ENCODE measurements at places on chromosomes 1 and 21. TPM values are rescaled to one million over a fixed set of nuclear protein-coding genes. Genes with fewer than 3 reads are reported as not detected.

The BCAN gene
- total RNA-seq = 0.51 TPM

- DNase-seq = no peak
Measured at GRCh38 chr1:93219443-93219842, 38.9 kb downstream of the CCDC18 start.

The ARMH1 gene
- 19.9 TPM for total RNA-seq

GRCh38 chr21:38958940-38959691 lies 153.4 kb downstream of the ETS2 start:
- DNase-seq = no peak

DNA sequence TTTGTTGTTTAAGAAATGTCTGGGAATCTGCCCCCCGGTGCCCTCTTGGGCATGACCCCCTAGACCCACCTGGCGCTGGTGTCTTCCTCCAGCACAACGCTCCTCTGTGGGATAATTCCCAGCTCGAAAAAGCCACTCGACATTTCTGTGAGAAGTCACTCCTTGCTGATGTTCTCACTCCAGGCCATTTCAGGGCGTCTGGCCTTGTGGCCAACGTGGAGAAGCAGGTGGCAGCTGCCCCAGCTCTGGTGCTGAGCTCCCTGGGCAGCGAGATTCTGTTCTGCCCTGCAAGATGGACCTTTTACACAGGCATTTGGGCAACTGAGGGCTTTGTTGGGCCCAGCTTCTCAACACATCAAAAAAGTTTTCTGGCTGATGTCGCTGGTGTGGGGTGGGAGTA lies 147.7 kb upstream of the WNT4 start:
- no peak for DNase-seq

- DNase-seq = no peak
Measured at GRCh38 chr1:221743416-221744208, 1.7 kb upstream of the DUSP10 start.

- DNase-seq = no peak
Measured at GRCh38 chr1:20430355-20431175, 55.4 kb downstream of the CAMK2N1 start.

DNA sequence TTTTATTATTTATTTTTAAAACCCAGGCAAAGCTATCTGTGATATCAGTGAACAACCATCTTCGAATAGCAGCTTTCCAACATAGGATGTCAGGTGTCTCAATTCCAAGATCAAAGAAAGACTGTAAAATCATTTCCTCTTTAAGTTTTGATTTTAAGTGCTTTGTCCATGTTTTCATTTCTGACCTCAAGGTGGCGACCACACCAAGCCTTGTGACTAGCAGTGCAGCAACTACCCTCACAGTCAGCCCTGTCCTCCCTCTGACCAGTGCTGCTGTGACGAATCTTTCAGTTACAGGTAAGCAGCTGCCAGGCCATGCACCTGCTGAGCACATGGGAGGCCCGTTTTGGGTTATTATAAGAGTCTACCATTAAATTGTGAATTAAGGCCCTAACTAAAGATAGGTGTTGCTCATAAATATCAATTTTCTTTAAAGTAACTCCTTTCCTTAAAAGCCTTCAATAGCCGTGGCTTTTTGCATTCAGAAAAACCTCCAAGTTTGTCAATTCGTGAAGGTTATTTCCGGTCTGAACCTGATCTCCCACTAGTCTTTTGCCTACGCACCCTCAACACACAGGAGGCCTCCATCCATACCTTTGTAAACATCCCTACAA lies 117.0 kb downstream of the CD247 start:
- DNase-seq = peak; percentile 26

DNA sequence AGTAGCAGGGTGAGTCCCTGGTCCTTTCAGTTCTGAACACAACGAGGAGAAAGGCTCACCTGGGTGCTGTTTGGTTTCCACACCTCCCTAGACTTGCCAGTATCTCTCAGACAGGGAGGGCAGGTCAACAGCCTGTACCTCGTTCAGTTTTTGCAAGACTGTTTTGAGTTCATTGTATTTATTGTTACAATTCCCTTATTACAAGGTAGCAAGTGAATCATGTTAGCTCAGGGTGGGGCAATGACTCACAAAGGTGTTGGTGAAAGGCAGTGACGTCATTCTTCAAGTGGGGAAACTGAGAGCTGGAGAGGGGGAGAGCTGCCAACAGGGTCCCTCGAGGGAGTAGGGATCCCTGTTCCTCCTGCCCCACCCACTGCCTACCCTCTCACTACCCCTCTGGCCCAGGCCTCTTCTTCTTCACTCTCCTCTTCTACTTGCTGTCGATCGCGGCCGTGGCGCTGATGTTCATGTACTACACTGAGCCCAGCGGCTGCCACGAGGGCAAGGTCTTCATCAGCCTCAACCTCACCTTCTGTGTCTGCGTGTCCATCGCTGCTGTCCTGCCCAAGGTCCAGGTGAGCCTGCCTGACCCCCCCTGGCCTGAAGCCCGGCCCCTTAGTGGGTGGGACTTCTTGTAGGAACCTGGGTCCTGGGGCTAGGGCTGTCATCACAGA lies 13.4 kb downstream of the SERINC2 start:
- DNase-seq = no peak

DNA sequence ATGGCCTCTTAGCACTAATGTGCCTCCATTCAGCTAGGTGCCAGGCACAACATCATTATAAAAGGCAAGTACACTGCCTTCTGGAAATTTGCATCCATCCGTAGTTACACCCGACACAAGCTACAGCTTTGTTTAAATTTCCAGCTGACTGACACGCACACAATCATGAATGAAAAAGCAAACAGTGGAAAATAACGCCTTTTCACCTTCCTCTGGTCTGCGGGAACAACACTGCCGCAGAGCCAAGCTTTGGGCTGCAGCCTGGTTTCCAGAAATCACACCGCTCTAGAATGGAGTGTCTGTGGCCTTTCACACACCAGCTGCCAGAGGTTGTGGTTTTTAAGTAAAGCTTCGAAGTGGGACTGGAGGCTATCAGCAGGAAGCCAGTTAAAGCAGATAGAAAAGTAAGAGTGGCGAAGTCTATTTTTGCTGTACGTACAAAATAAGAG lies 142.8 kb upstream of the COA6 start:
- no peak for DNase-seq

GRCh38 chr1:84390226-84390625 lies 8.1 kb upstream of the DNASE2B start:
- no peak for DNase-seq

DNA sequence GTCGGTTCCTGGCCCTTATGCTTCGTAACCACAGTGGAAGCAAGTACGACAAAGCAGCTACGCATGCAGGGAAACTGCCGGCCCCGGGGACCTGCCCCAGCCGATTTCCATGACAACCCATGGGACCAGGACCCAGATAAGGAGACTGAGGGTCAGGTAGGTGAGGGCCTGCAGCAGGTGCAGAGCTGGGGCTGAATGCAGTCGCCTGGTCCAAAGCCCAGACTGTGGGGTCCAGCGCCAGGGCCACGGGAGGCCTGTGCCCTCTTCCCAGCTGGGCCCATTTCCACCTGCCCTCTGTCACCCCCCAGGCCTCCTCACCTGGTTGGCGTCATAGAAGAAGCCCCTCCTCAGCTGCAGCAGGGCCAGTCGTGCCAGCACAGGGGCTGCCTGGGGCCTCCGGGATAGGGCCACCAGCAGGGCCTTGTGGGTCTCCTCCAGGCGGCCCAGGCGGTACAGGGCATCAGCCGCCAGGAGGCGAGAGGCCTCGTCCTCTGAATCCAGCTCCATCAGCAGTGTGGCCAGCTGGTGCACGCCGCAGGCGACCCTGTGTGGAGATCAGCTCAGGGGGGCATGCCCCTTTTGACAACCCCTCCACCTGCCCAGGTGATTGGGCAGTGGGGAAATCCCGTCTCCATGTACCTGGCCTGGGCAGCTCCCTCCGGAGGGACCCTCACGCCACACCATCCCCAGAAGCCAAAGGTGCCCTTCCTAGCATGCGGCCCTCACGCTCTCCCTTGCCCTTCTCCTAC lies 14.2 kb downstream of the TTC34 start:
- DNase-seq = no peak

DNA sequence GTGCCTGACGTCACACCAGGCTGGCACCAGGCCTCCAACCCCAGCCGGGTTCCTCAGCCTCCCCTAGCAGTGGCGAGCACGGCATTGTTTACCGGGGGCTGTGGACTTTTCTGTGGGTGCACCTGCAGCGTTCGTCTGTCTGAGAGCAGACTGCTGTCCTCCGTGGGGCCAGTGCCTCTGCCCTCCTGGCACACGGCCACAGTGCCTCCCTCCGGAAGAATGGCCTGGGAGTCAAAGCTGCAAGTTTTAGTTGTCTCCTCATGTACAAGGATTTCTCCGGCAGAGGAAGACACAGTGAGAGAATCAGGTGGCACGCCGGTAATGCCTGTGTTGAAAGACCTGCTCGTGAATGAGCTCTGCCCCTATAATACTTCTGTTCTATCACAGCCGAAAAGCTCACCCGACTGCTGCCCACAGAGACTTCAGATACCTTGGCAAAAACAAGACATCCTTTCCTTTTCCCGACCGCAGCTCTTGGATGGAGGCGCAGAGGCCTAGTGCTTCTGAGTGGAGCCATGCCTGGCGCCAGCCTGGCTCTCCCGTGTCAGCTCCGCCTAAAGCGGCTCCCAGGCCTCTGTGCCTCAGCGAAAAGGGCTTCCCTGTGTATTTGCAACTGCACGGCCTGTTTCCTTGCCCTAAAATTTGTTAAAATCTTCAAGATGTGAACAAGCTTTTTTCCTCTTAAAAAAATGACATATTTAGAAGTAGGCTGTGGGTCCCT lies 71.4 kb downstream of the AGPAT3 start:
- no peak for DNase-seq

DNA sequence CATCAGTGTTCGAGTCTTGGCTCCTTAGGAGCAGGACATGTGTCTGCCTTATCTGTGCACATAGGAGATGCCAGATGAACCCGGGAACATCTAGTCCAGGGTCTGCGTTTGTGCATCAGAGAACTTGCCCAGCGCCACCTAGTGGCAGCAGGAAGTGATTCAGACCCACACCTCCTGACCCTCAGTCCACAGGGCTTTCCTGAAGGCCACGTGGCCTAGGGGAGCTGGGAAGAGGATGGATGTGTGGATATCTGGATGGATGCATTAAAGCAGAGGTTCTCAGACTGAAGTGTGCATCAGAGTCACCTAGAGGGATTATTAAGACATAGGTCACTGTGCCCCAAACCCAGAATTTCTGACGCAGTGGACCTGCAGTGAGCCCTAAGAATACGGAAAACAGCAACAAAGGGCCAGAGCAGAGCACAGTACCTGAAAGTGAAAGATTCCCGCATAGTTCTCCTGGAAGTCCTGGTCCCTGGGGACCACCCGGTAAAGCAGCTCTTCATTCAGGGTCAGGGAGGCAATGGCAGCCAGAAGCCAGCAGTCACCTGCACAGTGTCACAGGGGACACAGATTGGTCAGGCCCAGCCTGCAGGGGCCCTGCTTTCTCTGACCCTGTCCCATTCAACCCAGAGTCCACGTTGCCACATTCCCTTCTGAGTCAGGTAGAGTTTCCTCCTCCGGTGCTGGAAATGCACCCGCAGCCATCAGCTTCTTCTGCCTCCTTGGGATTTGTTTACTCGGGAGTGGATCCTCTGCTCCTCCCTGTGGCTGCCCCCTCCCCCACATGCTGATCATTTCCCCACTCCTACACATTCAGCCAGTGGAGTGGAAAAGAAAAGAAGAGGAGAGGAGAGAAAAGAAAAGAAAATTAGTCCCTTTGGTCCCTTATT lies 37.0 kb downstream of the CAPN8 start:
- no peak for DNase-seq

GRCh38 chr1:99917214-99917613 lies 52.6 kb upstream of the SLC35A3 start:
- no peak for DNase-seq

- no peak for DNase-seq
Measured at GRCh38 chr1:91529856-91530255, 29.2 kb downstream of the CDC7 start.

The LCE1A gene
- not detected for total RNA-seq

The FALEC gene
- 1.1 TPM for total RNA-seq

GRCh38 chr1:10730985-10731384 lies 65.5 kb downstream of the CASZ1 start:
- no peak for DNase-seq

The UBE2U gene
- not detected for total RNA-seq

The XCL1 gene
- total RNA-seq = not detected

The HIVEP3 gene
- 12.6 TPM for total RNA-seq
